ENCODE measurements at places on chromosomes 6 and 20.

GRCh38 chr6:157329829-157330228 lies 6.5 kb upstream of the TMEM242 start:
- no peak for DNase-seq

DNA sequence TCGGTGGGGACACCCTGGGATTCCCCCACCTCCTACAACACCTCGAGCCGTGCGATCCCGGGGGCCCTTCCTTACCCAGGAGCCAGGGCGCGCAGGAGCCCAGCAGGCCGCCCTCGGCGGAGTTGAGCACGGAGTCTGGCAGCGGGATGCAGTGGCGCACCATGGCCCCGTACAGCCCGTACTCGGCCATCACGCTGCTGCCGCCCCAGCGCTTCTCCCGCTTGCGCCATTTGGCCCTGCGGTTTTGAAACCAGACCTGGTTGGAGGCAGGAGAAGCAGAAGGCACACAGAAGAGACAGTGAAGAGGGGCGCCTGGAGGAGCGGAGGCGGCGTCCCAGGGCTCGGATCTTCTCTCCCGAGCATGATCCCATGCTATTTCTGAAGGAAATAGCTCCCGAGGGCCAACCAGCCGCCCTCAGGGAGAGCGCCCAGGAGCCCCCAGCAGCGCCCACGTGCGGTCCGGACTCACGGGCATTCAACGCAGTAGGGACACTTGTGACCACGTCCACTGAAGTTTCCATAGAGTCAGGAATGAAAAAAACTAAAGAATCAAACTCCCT lies 4.3 kb downstream of the VSX1 start:
- DNase-seq, result no peak

GRCh38 chr20:17300113-17300512 lies 73.3 kb downstream of the PCSK2 start:
- no peak for DNase-seq

DNA sequence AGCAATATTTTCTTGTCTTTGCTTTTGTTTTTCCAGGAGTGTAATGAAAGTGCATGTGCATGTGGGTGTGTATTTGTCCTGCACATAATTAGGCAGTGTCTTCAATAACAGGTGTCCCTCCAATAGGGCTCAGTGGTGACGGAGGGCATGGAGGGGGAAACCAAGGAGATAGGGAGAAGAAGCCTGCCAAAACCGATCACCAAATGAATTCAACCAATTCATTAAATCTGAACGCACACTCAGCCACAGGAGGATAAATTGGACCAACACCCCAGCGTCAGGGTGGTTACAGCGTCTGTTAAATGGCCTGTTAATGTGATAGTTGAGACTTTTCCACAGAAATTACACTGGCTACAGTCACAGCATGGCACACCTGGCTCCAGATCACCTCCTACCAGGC lies 527.6 kb downstream of the CD83 start:
- no peak for DNase-seq

DNA sequence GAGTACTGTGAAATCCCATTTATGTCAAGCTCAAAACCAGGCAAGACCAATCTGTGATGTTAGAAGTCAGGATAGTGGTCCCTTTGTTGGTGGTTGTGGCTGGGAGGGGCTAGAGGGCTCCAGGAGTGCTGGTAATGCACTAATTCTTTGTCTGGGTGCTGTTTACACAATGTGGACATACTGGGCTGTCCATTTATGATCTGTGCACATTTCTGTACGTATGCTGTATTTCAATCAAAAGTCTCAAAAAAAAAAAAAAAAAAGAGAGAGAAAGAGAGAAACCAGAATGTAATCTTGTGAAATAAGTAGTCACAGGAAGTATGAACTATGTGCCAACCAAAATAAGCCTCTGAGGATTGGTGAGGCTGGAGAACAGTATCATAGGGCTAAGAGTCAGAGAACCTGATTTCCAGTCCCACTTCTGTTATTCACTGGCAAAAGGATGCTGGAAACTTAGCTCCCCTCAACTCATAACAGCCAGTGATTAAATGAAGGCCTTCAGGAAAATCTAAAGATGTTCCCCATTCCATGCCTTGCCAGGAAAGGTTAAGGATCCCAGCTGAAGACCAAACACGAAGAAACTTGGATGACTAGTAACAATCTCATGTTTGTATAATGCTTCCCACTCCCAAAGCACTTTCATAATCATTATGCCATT lies 19.6 kb upstream of the TRAM2 start:
- no peak for DNase-seq

GRCh38 chr6:134331256-134331655 lies 13.3 kb upstream of the SGK1 start:
- no peak for DNase-seq

- DNase-seq, result no peak
These were observed 255.3 kb upstream of the GJE1 start for GRCh38 chr6:141877275-141877983.

DNA sequence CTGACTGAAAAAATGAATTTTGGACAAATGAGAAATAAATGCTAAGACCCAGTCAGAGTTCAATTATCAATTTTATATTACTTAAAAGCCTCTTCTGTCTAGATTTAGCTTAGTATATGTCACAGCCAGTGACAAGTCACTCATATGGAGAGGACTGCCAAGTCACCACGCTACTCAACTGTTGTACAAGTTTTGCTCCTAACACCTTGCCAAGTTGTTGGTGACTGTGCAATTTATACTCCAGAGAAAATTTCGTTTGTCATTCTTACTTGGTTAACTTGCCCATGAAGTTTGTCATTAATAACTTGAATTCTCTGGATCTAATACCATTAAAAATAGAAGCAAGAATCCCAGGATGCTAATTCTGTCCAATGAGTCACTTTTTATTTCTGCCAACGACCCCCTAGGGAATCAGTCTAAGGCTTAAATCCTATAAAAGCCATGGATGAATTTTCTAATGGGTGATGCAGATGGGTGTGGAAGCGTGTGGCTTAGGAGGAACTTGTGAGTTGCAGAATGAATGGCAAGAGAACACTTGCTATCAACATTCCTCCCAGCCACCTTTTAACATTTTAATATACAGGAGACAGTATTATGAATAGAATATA lies 30.4 kb upstream of the FBXO30 start:
- no peak for DNase-seq

GRCh38 chr6:155955038-155955437 lies 499.4 kb upstream of the NOX3 start:
- no peak for DNase-seq

- no peak for DNase-seq
These were observed 24.7 kb upstream of the UBR2 start for GRCh38 chr6:42539135-42539534.

DNA sequence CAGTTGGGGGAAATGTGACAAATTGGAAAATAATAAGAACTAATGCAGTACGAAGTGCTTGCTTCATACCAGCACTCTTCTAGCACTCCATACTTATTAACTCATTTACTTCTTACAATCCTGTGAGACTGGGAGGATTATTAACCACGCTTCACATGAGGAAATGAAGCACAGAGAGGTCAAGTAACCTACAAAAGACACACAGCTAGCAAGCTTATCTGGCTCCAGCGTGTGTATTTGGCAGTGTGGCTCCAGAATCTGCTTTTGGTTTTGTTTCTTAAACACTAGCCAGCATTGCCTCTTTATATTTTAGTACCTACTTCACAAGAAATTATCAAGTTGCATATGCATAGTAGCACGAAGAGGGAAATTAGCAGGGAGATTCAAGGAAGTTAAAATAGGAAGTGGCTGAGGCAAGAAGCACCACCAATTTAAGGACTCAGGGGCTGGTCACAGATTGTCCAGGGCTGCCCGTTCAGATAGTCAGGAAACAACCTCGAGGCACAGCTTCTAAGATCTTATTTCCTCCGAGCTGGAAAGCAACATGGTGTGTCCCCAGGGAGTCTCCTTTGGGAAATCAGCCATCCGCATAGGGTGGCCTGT lies 302.7 kb upstream of the PRDM1 start:
- no peak for DNase-seq

DNA sequence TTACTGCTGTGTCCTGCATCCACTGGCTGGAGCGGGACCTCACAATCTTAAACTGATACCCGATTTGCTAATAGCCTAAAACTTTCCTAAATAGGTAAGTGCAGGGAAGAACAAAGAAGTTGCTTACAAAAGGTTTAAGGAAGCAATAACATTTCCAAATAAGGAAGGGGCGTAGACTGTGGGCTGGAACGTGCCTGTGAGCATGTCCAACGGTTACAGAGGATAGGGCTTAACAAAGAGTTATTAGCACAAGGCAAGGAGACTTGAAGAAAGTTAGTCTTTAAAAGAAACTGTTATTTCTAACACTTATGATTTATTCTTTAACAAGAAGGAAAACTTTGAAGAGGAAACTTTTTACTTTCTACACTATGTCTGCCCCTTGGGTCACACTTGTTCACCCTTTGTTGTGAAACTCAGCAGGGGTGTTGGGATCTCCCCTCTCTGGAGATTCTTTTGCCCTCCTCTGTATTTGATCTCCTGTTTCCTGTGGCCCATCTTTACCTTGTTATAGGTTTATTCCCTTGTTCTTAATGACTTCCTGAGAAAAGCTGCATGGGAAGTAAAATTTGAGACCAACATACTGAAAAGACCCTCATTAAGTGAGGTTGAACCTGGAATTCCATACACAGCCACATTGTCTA lies 28.7 kb downstream of the KAT14 start:
- DNase-seq, result no peak

- no peak for DNase-seq
These were observed 11.5 kb downstream of the SDC4 start for GRCh38 chr20:45336530-45337366.

- DNase-seq, result no peak
These were observed 66.2 kb upstream of the NNAT start for GRCh38 chr20:37454636-37455385.

GRCh38 chr6:35096129-35096862 lies 44.8 kb downstream of the TCP11 start:
- no peak for DNase-seq

- no peak for DNase-seq
These were observed 24.6 kb upstream of the SERPINB1 start for GRCh38 chr6:2866171-2866846.

- no peak for DNase-seq
These were observed 5.4 kb downstream of the EYA2 start for GRCh38 chr20:46900086-46900485.

All from CD8-positive, alpha-beta memory T cell (primary cell).